Adrenal gland (tissue), 19 donors: ENCODE measurements at places on chromosomes 6 and 20. TPM values are rescaled to one million over a fixed set of nuclear protein-coding genes. Genes with fewer than 3 reads are reported as not detected.

DNA sequence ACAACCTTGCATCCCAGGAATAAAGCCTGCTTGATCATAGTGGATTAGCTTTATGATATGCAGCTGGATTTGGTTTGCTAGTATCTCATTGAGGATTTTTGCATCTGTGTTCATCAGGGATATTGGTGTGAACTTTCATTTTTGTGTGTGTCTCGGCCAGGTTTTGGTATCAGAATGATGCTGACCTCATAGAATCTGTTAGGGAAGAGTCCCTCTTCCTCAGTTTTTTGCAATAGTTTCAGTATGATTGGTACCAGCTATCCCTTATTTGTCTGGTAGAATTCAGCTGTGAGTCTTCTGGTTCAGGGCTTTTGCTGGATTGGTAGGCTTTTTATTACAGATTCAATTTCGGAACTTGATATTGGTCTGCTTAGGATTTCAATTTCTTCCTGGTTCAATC, 132.5 kb downstream of the ZFAND3 start:
- DNase-seq, result no peak
- H3K4me3 ChIP-seq, result no peak overlapping the region
- H3K4me1 ChIP-seq, result no peaks in the 10 kb centered on the region
- no peaks in the 10 kb centered on the region for H3K27me3 ChIP-seq

GRCh38 chr6:93423542-93423941, 4.2 kb upstream of the EPHA7 start:
- H3K27me3 ChIP-seq, result peaks cover 40% of the 10 kb centered on the region
- H3K4me3 ChIP-seq, result no peak overlapping the region
- no peak overlapping the region for H3K27ac ChIP-seq
- H3K36me3 ChIP-seq, result no peaks in the 10 kb centered on the region
- DNase-seq, result peak; percentile 8
- peaks cover 8% of the 10 kb centered on the region for H3K4me1 ChIP-seq

Gene MUC22
- not detected for total RNA-seq

DNA sequence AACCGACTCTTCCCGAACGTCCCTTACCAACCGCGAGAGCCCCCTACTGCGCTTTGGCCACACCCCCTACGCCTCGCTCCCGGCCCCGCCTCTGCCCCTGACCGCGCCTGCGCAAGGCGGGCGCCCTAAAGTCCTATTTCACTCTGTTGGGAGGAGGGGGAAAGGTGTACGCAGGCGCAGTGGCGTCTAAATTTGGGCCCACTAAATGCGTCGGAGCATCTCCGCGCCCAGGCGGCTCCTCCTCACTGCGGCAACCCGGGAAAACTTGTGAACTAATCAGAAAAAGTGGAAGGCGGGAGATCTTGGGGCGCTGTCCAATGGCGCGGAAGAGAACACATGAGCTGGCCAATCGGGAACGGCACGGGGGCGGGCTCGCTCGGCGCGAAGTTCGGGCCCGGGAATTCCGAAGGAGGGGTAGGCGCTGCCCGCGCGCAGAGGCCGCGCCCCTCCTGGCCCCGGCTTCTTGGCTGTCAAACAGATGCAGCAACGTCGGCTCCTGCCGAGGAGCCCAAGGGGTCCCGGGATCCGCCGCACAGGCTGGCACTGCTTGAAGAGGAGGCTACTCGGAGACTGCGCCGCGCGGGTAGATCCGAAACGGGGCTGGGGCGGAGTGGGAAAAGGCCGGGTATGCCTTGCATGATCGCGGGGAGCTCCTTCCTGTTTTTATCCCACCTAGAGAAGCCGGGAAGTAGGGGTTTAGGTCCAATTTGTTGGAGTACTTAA, at the start of gene TCF19:
TSS of gene TCF19 (plus strand) at position 450 of the 723 bp plus-strand sequence. CDS start 881 bp downstream, outside the sequence.
- no peaks in the 10 kb centered on the region for H3K27me3 ChIP-seq
- H3K27ac ChIP-seq, result peak within 1 kb of the TSS; percentile 47
- H3K4me1 ChIP-seq, result peaks cover 5% of the 10 kb centered on the region
- DNase-seq, result peak; percentile 100
- H3K36me3 ChIP-seq, result peaks cover 2% of the 10 kb centered on the region
- H3K4me3 ChIP-seq, result no peak within 1 kb of the TSS

Gene OR5V1
- total RNA-seq, result not detected
